ENCODE measurements at places on chromosomes 7 and 10.

- DNase-seq: no peak
Measured at GRCh38 chr10:86244297-86245014, 122.1 kb downstream of the GRID1 start.

GRCh38 chr7:142753366-142753765 lies 4.1 kb downstream of the PRSS1 start:
- DNase-seq: no peak

DNA sequence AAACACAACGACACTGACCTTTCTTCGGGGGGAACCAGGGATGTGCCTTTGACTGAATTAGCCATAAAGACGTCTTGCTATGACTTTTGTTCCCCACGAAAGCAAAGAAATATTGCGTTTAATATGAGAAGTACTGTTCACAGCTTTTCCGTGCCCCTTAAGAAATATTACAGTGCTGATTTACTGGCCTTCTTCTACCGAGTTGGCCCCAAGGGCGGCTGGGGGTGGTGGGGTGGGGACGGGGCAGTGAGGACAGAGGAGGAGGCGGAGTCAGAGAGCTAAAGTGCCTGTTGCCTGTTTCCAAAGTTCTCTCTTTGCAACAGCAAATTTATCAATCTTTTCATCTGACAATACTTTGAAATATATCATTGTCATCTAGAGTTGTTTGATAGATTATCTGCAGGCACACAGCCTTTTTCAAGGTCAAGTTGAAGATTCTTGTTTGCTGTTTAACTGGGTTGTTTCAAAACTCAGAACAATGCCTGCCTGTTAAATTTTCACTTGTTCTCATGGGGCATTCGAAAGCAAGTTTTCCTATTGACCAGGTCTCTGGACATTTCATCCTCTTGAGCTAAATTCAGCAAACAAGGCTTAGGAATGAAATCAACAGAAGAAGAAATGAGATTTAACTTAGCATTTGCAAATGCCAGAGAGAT lies 9.0 kb downstream of the PTF1A start:
- DNase-seq: no peak

DNA sequence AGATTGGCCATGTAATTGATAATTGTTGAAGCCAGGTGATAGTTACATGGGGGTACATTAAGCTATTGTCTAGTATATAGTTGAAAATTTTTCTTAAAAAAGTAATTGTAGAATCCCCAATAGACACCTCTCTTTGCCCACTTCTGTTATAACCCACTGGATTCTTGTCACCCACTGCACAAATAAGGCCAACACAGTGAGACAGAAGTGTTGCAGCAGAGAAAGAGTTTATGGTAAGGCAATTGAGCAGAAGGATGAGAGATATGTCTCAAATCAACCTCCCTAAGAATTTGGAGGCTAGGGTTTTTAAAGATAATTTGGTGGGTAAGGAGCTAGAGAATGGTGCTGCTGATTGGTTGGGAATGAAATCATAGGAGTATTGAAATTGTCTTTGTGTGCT lies 270.3 kb upstream of the TAC1 start:
- no peak for DNase-seq

DNA sequence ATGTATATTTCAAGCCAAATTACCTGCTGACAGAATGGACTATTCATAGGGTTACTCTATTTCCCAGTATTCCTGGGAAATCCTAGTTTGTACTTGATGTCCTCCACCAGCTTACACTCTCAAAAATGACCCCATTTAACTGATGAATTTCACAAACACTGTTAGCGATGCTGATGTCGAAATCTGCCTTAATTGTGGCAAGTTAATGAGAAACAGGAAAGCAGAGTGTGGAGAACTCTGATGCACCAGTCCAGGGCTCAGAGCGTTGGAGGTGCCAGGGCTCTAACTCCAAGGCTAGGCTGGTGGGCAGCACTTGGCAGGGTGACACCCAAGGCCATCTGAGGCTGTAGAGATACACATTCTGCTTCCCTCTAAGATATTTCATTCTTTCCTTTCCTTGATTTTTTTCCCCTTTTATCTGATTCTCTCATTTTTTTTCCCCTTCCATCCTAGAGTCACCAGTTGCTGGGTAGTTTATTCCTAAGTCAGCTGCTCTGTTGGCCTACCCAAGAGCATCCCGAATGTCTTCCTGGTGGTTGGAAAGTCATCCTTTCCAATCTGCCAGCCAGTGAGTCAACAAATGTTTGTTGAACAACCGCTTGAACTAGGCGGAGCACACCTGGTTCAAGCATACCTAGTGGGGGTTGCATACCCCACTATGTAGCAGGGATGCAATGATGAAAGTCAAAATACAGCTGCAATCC lies 525.0 kb upstream of the NRP1 start:
- DNase-seq: no peak

GRCh38 chr10:102147561-102147960 lies 4.6 kb upstream of the NOLC1 start:
- no peak for DNase-seq

- DNase-seq: no peak
Measured at GRCh38 chr7:50069613-50070012, 23.4 kb downstream of the ZPBP start.

DNA sequence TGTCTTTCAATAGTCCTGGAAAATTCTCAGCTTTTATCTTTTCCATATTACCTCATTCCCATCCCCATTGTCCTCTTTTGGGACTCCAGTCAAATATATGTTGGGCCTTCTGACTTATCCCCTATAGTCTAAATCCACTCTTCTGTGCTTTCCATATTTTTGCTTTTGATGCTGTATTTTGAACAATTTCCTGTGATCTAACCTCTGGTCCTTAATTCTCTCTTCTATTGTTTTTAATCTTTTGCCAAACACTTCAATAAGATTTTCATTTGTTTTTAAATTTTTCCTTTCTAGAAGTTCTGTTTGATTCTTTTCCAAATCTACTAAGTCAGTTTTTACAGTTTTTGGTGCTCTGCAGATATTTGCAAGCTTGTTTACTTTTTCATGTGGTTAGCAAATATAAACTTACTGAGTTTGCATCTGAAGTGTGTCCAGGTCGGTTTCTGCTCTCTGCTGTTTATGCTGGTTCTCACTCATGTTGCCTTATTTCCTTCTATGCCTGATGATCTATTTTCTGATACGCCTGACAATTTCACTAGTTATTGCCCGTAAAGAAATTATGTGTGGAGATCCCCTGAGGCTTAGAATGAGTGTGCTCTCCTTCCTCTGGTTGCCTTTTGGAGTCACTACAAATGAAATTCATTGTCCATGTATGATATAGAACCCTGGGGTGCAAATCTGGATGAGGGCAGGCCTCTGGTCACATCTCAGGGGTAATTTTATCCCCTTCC lies 110.4 kb downstream of the RBM20 start:
- no peak for DNase-seq

GRCh38 chr10:49168831-49169500 lies 19.2 kb downstream of the TMEM273 start:
- DNase-seq: no peak

- DNase-seq: no peak
Measured at GRCh38 chr10:24254180-24254579, 45.2 kb downstream of the KIAA1217 start.

- DNase-seq: no peak
Measured at GRCh38 chr7:88758381-88759229, 895 bp upstream of the ZNF804B start.

DNA sequence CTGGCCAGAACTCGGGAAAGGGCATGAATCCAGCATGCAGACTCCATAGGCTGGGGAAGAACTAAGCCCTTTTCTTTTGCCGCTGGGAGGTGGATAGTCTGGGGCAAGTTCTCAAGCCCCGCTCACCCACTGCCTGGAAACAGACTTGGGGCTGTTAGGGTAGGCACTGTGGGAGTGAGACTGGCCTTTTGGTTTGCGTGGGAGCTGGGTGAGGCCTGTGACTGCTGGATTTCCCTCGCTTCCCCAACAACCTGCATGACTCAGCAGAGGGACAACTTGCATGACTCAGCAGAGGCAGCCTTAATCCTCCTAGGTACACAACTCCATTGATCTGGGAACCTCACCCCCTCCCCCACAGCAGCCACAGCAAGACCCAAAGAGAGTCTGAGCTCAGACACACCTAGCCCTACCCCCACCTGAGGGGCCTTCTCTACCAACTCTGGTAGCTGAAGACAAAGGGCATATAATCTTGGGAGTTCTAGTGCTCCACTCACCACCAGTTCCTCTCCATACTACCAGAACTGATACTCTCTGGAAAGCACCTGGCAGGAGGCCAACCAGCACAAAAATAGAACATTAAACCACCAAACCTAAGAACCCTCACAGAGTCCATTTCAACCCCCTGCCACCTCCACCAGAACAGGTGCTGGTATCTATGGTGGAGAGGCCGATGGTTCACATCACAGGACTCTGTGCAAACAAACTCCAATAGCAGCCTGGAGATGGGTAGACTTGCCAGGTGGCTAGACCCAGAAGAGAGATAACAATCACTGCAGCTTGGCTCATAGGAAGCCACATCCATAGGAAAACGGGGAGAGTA lies 81.4 kb upstream of the LAMB4 start:
- no peak for DNase-seq

DNA sequence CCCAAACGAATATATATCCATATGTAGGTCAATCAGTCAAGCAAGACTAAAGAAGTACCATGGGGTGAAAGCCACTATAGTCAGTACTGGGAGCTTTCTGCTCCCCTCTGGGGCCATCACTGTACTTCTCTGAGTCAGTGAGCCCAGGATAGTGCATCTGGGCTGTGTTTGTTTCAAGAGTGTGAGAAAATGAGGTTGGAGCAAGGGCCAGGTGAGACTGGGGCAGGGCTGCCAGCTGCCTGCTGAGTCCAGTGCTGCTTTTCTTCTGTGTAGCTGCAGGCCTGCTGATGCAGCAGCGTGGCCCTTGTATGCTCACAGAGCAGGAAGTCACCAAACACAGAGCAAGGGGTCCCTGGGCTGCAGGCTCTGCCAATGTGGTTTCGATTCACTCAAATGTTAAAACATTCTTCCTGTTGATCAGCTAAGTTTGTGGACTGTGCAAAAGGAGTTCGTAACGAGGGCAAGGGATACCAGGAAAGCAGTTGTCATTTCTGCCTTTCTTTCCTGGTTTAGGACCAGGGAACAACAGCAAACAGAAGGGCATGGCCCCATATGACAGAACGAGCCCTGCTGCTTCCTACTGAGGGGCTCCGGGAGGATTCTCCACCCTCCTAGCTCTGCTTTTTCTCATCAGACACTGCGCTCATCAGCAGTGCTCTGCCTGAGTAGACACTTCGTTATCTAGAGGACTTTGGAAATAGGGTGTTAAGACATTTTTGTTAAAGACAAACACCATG lies 65.4 kb upstream of the TNS3 start:
- DNase-seq: no peak

DNA sequence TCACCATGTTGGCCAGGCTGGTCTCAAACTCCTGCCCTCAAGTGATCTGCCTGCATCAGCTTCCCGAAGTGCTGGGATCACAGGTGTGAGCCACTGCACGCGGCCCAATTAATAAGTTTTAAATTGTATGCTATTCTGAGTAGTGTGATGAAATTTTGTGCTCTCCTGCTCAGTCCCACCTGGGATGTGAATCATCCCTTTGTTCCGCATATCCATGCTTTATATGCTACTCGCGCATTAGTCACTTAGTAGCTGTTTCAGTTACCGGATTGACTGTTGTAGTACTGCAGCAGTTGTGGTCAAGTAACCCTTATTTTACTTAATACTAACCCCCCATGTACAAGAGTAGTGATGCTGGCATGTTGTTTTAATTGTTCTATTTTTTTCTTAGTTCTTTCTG lies 47.3 kb upstream of the OIT3 start:
- no peak for DNase-seq

GRCh38 chr10:1963341-1963740 lies 226.0 kb upstream of the ADARB2 start:
- no peak for DNase-seq

DNA sequence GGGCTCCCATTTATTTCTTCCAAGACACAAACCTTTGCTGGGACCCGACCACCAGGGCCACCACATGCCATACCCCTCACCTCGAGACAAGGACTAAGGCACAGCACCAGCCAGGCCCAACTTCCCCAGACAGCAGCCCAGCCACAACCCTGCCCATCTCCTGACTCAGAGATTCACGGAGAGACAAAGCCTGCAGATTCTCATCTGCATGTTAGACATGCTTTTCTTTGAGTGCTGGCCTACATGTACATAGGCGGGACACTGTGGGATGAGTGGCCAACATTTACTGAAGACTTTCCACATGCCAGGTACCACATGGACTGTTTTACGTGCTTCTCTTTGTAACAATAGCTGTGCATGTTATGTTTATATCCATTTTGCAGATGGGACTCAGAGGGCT lies 221.3 kb upstream of the ZMIZ1 start:
- DNase-seq: no peak

GRCh38 chr10:60367431-60367830 lies 22.2 kb downstream of the ANK3 start:
- DNase-seq: no peak

DNA sequence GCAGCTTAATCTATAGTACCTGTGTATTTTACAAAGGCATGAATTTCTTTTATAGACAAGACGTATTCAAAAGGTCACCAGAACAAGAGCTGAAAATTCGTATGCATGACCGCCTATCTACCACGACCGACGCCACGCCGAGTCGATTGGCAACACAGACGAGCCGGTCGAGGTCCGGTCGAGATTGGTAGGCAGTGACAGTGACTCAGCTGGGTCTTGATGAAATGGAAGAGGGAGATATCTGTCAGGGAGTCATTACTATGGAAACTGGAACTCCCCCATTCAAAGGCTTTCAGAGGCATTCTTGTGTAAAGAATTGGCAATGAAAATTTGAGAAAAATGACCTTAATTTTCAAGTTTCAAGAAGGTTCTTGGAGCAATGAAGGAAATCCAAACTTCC lies 2.1 kb downstream of the ATP5MK start:
- DNase-seq: no peak

GRCh38 chr10:114779803-114780576 lies 41.6 kb upstream of the FHIP2A start:
- DNase-seq: no peak

DNA sequence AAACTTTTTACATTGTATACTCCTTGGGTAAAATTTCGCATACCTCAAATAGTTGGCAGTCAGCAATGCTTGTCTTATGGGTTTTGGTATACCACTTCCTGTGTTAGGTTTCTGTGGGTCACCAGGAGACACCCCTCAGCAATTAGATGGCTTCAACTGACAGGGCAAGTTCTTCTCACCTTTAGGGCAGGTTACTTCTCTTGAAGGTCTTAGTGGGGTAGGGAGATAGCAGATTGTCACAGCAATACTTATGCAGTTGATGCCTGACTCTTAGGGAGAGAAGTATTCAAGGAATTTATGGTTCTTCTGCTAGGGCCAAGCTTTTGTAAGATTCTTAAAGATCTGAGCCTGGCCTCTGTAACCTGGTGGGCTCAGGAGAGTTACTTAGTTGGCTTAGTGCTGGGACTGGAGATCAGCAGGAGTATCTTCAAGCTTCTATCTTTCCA lies 42.9 kb downstream of the MKLN1 start:
- DNase-seq: no peak

All from natural killer cell (primary cell).